ENCODE measurements at places on chromosomes 12 and 14.

- no peak for DNase-seq
Measured at GRCh38 chr12:53467880-53468279, 16.0 kb downstream of the PCBP2 start.

DNA sequence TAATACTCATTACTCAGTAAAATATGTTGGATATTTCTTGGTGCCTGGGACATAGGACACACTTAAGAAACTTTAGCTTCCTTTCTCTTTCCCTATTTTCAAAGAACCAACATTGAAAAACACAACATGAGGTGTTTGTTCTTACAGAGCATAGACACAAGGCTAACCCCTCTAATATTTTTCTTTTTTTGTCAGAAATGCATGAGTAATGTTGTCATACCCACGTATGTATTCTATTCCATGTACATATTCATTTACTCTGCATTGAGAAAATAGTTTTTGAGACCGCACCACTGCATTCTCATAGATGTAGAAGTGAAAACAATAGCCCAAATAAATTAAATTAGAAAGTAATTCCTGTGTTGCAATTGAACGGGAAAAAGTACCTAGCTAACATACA lies 13.0 kb downstream of the PAX9 start:
- DNase-seq: no peak

- DNase-seq: no peak
Measured at GRCh38 chr12:13780453-13780852, 200.9 kb downstream of the GRIN2B start.

DNA sequence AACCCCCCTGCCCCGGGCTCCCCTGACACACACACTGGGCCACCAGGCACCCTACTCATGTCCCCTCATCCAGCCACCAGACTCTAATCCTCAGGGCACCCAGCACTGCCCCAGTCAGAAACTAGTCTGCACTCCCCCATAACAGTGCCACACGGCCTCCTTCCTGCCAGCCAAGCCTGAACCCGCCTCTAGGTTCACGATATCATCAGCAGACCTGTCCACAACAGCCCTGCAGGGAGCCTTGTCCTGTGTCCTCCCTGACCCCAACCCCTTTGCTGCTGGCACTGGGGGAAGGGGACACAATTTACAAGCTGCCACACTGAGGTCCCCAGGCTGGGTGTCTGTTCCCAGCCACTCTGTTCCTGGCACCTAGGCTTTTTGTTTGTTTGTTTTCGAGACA lies 33.6 kb downstream of the LTBP2 start:
- DNase-seq: no peak

- DNase-seq: no peak
Measured at GRCh38 chr12:12686925-12687324, 9.1 kb downstream of the GPR19 start.

DNA sequence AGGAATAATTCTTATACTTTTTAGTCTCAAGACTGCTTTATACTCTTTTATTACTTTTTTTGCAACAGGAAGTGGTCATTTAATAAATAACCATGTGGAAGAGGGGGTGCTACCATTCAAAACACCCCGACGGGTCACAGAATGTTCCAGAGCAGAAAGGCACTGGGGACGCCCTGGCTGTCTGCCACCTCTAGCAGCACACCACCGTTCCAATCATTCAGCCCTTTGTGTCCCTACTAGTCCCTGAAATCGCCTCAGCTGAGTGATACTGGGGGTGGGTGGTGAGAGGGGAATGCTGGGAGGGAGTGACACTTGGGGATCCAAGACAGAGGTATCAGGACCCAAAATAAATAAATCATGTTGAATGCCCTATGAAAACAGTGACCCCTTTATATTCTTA lies 52.4 kb downstream of the MON2 start:
- no peak for DNase-seq

DNA sequence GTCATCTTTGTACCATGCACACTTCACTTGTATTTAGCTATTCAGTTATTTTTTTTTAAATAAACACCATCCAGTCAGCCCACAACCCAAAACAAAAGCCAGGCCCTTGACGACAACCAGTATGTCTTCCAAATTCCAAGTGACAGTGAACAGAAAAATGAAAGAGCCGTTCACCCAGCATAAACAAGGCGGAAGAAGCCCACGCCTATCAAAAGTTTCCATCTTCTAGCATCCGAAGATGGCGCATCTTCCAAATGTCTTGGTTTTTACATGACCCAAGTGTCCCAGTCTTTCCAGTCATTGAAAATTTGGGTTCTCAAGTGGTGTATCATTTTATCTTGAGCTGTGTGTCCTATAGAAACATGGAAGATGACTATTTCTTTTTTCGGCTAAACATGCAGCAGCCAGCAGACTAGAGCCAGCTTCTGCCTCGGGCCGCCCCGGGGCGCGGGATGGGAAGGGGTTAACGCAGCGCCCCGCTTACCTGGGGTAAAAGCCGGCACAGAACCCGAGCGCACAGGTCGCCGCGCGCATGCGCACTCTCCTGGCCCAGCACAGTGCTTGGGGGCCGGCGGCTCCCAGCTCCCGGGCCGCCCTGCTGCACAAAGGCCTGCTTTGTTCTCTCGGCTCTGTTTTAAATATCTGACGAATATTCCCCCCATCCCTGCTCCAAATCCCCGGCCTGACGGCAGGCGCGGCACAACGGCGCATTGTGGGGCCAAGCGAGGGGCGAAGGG lies 164.8 kb downstream of the ZFP36L1 start:
- no peak for DNase-seq

DNA sequence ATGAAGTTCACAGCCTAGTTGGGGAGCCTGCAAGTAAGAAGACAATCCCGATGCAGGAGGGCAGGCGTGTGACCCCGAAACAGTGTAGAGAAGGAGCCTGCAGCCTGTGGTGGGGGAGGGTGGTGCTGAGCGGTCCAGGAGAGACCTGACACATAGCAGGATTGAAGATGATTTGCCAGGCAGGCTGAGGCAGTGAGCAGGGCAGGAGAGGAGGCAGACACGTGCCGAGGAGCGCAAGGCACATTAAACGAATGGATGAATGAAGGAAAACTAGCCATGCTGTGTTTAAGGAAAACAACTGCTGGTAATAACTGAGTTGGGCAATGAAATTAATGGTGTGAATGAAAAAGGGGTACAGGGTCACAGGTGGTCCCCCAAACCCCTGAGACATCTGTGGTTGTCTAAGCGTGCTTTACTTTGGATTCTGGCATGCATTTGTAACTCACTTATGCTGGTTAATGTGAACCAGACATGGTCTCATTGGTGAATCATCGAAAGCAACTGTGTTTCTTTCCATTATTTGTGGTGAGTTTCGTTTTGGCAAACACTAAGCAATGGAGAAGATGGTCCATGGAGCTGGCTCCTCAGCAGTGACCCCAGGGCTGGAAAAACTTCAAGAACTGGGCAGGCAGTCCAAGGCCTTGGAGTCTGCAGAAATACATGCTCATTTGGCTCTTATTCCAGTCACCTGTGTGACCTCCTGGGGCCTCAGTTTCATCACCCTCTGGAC lies 96.9 kb upstream of the EVL start:
- DNase-seq: no peak

DNA sequence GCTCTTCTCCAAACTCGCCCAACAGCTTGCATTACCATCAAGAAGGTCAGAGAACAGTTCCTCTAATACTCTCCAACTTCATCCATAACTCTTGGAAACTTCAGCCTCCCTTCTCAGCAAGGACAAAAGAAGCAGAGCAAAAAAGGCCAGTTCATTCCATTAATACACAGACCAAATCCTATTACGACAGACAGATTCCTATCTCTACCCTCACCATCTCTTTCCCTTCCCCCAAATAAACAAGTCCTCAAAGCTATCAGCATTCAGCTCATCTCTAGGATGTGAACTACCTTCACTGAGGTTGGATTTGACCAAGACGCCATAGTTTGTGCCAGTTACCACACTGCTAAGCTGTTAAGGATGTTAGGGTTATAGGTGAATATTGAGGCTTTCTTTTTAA lies 25.2 kb downstream of the SINHCAF start:
- DNase-seq: no peak

GRCh38 chr12:91065396-91065795 lies 7.6 kb upstream of the KERA start:
- DNase-seq: no peak

DNA sequence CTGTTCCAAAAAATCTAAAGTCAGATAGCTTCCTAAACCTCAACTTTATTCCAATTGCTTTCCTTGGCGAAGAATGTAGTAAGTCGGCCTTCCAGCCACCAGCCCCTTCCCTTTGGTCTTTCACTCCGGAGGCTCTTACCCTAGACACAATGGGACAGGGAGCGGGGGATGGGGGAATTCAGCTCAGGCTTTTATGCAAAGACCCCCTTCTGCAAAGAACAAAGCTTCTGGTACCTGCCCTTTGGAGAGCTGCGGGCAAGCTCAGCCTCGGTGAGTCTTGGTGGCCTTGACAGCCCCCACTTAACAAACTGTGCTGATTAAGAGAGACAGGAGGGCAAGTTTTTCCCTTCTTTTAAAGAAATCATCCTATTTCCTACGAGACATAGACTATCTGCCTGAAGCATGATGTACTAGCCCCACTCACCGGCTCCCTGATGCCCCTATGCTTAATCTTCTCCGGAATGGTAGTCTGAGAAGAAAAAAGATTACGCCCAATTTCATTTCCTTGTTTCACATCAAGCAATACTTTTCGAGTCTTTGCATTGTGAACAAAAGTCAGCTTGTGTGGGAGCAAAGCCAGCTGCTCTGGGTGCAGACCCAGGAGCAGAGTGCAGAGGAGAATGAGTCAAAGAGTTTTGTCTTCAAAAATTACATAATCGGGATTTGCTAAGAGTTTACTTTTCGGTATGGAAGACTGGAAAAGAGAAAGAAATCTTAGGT lies 1.5 kb upstream of the NANOG start:
- DNase-seq: no peak

DNA sequence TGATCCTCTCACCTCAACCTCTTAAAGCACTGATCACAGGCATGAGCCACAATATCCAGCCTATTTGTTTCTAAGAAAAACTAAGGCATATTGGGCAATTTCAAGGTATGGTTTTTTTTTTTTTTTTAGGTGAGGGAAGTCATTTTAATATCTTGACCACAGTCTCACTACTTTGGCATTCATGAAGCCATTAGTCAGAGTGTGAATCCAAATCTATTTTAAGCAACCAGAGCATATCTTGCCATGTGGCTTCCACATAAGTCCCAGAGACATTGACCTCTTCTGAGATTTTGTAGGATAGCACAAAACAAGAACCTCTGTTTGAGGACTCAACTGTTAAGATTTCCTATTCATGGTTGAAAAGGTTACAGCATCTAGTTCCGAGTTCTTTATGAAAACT lies 130.3 kb upstream of the RBM19 start:
- DNase-seq: no peak

DNA sequence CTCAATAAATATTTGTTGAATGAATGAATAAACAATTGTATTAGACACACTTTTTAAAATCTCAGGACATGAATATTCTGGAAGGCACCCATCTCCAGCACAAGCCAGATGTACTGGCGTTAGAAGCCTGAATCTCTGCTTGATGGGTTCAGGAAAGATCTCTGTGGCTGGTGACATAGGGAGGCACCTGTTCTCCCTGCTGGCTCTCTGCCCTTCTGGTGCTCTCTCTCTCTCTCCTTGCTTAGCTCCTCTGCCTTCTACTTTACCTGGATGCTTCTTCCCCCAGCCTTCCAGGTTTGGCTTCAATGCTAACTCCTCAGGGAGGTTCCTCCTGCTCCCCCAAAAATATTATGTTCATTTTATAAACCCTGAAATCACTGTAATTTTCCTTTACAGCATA lies 1.5 kb downstream of the CYP46A1 start:
- no peak for DNase-seq

GRCh38 chr12:22477166-22477893 lies 67.0 kb downstream of the C2CD5 start:
- no peak for DNase-seq

DNA sequence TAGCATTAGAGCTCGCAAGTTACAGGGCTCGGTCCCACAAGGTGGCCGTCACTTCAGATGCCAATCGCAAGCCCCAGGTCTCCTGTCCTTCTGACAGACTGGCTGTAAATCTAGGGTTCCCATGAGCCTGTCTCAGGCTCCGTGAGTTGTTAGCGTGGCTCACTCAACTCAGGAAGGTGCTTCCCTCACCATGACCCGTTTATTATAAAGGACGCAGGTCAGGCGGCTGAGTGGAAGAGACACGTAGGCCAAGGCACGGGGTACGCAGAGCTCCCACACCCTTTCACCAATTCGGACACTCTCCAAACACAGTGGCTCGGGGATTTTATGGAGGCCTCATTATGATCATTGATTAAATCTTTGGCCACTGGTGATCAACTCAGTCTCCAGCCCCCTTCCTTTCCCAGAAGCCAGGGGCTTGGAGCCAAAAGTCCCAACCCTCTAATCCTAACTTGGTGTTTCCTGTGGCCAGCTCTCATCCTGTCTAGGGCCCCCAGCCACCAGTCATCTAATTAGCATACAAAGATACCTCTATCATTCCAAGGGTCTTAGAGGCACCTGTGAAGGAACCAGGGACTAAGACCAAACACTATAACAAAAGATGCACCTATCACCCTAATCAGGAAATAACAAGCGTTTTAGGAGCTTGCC lies 25.8 kb upstream of the LRTM2 start:
- no peak for DNase-seq

GRCh38 chr14:23864259-23864658 lies 89.3 kb upstream of the DHRS4 start:
- DNase-seq: no peak

GRCh38 chr14:104925214-104925854 lies 655 bp downstream of the PLD4 start:
- no peak for DNase-seq

- no peak for DNase-seq
Measured at GRCh38 chr12:108400056-108400455, 60.9 kb upstream of the CMKLR1 start.

DNA sequence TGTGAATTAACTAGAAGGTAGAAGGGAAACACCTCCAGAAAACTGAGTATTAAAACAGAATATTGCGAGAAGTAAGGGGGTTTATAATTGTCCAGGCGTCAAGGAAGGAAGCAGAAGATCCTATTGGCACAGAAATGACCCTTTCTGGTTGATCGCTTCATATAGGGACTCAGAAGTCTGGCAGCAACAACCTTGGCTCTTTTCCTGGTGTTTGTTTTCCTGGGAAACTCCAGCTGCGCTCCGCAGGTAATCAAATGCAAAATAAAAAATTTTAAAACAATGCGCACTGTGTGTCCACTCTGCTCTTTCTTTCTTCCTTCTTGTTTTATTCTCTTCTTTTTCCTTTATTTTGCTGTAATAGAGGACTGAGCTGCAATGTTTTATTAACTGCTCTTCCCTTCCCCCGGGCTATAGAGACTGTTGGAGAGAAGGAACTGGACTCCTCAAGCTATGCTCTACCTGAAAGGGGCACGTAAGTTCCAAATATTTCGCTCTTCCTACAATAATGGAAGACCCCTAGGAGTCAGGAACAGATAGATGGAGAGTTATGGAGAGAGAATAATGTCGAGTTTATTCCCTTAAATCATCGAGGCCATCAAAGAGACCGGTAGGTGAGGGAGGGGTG lies 737 bp downstream of the SPX start:
- DNase-seq: no peak

All from AML-193 (cell line).